ENCODE measurements at places on chromosomes 6 and 20.
A peak's percentile ranks its signal among the peaks of the same experiment; 100 is the strongest.

DNA sequence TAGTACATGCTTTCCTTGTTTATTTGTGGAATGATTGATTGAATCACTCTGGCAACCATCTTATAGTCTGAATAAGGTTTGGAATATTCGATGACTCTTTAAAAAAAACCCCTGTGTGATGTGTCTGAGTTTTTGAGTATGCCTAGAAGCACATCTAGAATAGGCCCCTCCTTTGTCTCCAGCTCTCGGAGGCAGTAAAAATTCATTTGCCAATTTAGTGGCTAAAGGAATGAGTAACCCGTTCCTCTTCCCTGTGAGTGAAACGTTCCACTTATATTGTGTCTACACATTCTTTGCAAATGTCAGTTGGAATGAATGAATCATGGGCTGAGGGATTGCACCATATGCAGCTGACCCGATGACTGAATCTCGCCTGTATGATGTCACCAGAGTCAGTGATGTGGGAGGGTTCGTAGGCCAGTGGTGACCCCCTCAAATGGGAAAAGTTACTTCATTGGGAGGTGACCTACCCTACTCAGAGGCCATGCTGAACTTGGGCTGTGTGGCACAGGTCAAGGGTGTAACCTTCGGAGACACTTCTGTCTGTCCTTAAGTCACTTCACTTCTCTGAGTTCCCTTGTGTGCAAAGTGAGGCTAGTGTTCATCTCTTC is 21.6 kb downstream of the MOCS3 start:
- DNase-seq: no peak

GRCh38 chr6:111680015-111680712 is 74.5 kb upstream of the TRAF3IP2 start:
- DNase-seq: no peak

DNA sequence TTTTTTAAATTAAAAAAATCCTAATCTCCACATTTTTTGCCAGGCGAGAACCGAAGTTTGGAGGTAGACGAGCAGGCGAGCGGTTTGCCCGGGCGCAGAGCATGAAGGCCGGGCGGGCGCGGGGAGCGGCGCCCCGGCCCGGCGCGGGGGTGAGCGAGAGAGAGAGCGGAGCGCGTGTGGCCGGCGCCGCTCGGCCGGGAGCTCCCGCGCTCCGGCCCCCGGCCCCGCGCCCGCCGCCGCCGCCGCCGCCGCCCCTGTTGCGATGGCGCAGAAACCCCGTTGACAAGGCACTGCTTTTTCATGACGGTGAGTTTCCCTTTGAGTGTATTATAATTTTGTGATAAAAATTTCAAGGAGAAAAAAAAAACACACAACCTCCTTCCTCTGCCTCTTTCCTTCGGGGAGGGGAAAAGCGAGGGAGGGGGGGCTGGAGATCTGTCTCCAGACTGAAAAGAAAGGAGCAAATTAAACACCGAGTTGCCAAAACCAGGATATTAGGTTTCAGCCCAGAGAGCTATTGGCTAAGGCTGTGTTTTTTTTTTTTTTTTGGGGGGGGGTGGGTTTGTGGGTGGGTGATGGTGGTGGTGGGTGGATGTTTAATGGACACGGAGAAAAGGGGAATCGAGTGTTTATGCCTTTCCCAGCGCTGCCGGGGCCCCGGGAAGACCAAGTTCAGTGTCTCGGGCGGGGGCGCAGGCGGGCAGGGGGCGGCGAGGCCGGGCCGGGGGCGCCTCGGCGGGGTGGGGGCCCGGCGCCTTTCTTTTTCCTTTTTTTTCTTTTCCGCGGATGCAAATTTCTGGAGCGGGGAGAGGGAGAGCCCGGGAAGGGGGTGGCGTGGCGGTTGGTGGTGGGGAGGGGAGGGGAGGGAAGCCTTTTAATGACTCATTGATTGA is at the start of gene BICRAL:
TSS of gene BICRAL (plus strand) at position 257 of the 893 bp plus-strand sequence. CDS start 39,971 bp downstream, outside the sequence.
- DNase-seq: peak; percentile 45

GRCh38 chr20:43959079-43959919 is 44.6 kb downstream of the TOX2 start:
- no peak for DNase-seq

- DNase-seq: no peak
Measured at GRCh38 chr20:17494201-17494600, 37.0 kb downstream of the BFSP1 start.

DNA sequence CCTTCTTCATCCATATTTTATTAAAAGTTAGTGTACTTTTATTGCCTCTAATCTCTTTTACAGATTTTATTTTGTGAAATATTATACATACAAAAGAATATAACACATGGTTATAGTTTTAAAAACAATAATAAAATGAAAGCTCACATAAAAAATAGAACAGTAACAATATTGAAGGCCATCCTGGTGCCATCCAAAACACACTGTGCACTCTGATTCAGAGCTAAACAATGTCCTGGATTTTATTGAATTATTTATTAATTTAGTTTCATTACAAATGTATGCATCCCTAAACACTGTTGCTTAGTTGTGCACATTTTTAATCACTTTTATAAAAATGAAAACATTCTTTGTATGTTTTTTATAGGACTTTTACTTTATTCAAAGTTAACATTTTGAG is 32.9 kb downstream of the RNF217 start:
- DNase-seq: no peak

GRCh38 chr20:62709537-62709905 is 885 bp downstream of the NTSR1 start:
- DNase-seq: no peak

DNA sequence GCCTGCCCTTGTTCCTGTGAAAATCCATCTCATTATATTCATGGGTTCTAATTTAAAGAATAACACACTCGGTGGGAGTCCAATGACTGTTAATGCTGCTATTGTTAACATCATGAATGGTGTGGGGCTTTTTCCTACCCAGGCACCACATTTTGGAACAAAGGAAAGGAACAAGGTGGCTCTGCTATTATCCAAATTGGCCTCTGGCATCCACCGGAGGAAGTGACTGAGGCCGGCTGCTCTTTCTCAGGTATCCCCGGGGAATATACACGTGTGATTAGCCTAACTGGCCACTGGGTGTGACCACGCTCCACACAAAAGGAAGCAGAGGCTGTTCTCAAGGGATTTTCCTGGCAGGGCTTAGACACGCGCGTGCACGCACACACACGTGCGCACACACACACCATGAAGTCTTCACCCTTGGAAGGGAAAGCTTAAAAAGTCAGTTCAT is 601.2 kb upstream of the ARID1B start:
- no peak for DNase-seq

DNA sequence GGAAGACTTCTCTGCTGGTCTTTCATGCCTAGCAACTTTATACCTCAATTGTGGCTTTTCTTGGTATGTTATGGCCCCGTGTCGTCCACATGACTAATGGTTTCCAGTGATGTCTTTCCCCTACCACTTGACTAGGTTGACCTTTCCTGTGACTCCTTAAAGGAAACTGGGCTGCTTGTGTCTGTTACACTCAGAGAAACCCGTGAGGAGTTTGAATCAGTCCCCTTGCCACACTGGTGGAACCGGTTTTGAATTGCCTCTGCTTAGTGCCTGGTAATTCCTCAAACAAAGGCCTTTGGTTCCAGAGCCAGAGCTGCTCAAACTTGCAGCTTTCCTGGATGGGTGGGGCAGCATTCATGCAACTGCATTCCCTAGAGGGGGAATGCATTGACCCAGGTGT is 21.9 kb downstream of the ECT2L start:
- no peak for DNase-seq

DNA sequence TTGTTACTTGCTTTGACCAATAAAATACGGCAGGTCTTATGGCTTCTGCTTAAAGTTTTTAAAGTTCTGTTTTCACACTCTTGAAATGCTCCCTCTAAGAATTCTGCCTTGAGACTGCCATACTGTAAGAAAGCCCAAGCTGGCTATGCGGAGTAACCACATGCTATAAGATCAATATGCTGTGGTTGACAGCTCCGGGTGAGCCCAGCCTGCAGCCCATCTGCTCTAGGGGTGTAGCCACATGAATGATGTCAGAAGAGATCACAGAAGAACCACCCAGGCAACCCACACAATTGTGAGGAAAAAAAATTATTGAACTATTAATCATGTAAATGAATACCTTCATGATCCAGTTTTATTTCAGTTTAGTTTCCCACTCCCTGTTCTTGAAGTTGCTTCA is 26.1 kb upstream of the SH3BGRL2 start:
- DNase-seq: no peak

- no peak for DNase-seq
Measured at GRCh38 chr6:163095401-163095800, 319.1 kb upstream of the QKI start.

- no peak for DNase-seq
Measured at GRCh38 chr6:111579816-111580215, 25.9 kb downstream of the TRAF3IP2 start.

DNA sequence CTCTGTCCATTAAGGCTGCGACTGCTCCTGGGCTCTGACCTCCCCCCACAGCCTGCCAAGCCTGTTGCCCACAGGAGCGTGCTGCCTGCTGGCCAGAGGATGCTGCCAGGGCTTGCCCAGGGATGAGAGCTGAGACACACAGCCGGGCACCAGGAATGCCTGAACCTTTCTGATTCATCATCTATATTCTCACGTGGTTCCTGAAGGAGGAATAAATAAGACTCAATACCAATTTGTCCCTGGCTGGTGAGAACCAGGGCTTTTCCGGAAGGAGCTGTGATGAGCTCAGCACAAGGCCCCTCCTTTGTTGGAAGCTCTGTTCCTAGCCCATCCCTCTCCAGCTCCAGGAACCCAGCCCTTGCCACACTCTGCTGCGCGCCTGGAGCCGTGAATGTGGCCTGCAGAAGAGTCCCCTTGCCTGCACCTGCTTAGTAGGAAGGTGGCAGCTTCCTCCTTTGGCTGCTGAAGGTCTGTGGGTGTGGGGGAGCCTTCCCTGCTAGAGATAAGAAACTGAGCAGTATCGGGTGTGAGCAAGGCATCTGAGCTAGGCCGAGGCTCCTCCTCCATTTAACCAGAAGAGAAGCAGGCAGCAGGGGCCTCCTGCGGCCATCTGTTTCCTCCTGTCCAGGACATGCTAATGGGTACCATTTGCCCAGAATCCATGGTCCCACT is 37.9 kb downstream of the SYNDIG1 start:
- DNase-seq: no peak

GRCh38 chr20:24663496-24663895 is 194.1 kb downstream of the SYNDIG1 start:
- DNase-seq: no peak

GRCh38 chr20:8428988-8429387 is 296.9 kb downstream of the PLCB1 start:
- peak; percentile 0 for DNase-seq

- DNase-seq: no peak
Measured at GRCh38 chr6:49576618-49577017, 26.1 kb downstream of the C6orf141 start.

DNA sequence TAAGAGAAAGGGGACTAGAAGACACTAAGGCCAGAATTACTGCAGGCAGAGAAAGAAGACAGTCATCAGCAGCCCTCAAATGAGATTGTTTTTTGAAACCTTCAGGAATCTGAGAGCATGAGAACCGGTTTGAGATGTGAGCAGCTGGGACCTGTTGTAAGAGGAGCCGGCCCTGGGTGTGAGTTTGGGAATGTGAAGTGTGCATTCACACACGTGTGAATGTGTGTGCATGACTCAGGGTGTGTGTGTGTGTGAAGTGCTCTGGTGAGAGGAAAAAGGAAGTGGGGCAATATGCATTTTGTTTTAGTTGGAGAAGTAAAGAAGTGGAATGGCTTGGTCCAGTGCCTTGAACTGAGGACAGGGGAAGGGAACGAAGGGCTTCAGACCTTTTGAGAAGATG is 4.3 kb downstream of the SCUBE3 start:
- DNase-seq: no peak

DNA sequence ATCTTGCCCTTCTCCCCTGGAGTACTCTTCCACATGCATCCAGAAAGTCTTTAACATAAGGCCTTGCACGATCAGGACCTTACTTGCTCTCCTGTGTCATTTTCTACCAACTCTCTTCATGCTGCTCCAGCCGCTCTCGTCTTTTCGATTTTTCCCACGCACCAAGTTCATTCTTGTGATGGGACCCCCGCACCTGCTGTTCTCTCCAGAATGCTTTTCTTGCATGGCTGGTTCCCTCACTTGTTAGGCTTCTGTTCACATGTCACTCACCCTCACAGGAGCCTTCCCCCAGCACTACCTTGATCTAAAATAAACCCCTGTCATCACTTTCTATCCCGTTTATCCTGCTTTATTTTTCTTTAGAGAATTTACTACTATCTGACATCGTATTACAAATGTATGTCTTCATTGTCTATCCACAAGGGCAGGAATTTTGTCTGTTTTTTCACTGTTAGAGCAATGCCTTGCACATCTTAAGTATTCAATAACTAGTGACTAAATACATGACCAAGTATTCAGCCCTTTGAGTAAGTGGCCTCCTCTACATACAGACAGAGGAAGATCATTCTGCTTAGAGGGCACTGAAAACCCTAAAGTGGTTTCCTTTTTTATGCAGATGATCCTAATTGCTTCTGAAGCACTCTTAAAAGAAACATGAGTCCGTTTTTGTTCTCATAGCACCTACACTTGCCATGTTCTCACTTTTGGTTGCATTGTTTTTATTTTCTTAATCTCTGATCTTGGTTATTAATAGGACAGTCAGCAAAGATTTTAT is 166.9 kb downstream of the SLC16A10 start:
- DNase-seq: no peak

GRCh38 chr20:25188218-25188617 is 7.3 kb upstream of the ENTPD6 start:
- no peak for DNase-seq

- DNase-seq: no peak
Measured at GRCh38 chr20:35586751-35587425, 28.7 kb upstream of the SPAG4 start.

- no peak for DNase-seq
Measured at GRCh38 chr20:56983813-56984212, 282.6 kb downstream of the BMP7 start.

GRCh38 chr6:113169484-113169883 is 687.7 kb upstream of the MARCKS start:
- no peak for DNase-seq

DNA sequence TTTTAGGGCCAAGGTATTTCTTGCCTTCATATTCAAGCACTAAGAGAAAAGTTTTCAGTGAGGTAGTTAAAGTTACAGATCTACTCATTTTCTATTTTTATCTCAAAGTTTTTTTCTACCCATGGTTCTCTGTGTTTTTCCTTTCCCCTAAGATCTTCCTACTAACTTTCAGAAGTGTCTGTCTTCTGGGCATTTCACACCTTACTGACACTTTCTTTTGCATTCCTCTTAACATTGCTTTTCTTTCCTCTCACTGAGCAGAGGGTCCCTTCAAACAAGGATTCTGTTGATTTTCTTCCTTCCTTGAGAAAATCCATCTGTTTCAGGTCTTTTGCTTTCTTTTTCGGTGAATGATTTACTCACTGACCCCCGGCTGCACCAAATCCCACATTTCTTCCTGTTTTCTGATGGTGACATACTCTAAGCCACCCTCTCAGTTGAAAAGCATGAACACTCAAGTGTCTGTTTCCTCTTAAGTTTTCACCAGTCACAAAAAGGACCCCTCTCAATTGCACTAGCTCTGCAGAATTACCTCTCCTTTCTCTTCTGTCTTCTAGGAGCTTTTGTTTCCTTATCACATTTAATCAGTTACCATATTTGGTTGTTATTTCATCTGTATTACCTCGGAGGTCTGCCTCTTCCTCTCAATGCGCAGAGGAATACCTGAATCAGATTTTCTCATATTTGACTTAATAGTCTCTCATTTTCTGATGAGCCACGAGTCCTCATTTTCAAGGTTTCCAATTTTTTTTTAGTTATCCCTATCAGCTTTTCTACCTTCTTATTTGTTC is 73.5 kb upstream of the RNF217 start:
- DNase-seq: no peak

All from stimulated activated CD8-positive, alpha-beta memory T cell treated with anti-CD3 and anti-CD28 coated beads, Interleukin-4, amount 100 ng/mL, for 4 hours (primary cell).